Thyroid gland (tissue), 4 donors: ENCODE measurements at places on chromosomes 4 and X.

DNA sequence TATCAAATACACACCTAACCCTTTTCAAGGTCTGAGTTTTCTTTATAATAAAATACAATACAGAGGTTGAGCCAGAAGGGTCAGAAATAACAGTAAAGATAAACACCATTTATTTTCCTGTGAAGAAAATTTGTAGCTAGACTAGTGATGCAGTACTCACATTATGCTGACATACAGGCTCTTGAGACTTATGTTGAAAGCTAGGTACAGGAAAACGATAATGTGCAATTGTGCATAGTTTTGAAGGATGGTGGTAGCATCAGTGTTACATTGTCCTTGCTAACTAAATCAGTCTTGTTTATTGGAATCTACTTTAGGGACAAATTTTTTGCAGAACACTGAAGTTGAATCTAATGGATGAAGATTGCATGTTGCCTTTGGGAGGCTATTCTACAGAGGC is 1877.2 kb downstream of the PCDH7 start:
- DNase-seq, result no peak

GRCh38 chr4:126956184-126956897 is 676.4 kb upstream of the INTU start:
- no peak for DNase-seq

- DNase-seq, result no peak
Observed at GRCh38 chrX:104253567-104254441, 929 bp downstream of the ESX1 start.

- no peak for DNase-seq
Observed at GRCh38 chrX:125150231-125150630, 169.4 kb upstream of the TEX13C start.

GRCh38 chrX:41542536-41542935 is 95.4 kb downstream of the NYX start:
- DNase-seq, result no peak

- peak; percentile 88 for DNase-seq
Observed at GRCh38 chrX:16870095-16870861, at the start of gene RBBP7. Gene RBBP7, minus strand, starts transcription at chrX:16870362. Its CDS starts 309 bp downstream, at chrX:16870053.

- DNase-seq, result peak; percentile 47
Observed at GRCh38 chrX:136055651-136056221, 70.5 kb downstream of the SLC9A6 start.

DNA sequence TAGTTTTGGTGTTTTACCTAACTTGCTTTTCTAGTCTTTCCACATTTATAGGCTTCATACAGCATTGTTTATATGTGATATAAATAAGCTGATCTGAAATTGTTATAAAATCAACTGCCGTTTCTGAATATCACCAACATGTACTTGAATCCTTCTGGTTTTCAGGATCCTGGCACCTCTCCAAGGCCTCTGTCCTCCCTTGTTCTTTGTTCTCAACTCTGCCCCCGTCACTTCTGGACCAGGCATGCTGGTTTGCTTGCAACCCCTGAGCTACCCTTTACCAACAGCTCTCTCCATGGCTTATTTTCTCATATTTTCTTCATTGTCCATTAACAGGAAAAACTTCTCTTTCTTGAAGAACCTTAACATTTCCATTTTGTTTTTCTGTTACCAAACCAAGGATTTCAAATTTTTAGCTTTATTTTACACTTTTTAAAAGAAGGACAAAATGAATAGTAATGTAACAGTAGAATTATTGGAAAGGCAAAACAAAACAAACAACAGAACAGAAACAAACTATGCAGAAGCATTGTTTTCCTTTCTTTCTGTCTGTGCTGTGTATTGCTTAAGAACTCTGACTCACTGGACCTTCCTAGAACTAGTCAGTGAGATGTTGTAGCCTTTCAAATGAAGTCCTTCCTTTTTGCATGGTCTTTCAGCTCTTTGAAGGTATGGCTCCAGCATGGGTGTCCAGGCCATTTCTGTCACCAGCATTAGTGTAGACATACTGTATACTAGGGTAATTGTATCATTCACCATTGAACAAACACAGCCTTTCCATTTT is 44.8 kb downstream of the BANK1 start:
- DNase-seq, result peak; percentile 61

DNA sequence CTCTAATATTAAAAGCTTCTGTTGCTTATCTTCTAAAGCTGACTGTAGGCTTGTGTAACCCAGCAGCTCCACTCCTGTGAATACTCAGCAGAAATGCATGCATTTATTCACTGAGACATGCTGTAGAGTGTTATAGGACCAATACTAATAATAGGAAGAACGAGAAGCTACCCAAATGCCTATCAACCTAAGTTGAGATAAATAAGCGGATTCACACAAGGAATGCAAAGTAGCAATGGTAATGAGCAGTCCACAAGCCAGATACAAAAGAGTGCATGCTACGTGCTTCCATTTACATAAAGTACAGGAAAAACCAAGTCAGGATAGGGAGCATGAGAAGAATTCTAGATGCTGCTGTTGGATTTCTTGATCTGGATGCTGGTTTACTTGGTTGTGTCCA is 155.9 kb downstream of the AASDH start:
- DNase-seq, result no peak
